NCI-H1092 (cell line): ENCODE measurements at places on chromosomes 7 and 10.

GRCh38 chr10:61845950-61846268 is 55.6 kb upstream of the ARID5B start:
- DNase-seq, result no peak

DNA sequence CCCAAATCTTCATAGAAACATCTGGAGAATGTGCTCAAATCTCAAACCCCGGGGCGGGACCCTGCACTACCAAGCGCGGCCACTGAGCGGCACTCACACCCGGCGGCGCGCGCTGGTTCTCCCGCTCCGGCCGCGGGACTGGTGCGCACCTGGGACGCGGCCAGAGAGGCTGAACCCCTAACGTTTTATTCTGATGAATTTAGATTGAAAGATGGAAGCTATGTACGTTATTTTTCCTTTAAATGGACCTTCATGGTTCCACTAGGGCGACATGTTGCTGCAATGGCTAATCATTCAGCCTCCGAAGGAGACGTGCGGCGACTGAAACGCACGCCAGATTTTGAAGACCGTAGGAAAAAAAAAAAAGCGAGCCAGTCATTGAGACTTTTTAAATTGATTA is 107.0 kb upstream of the INSIG1 start:
- DNase-seq, result no peak

- DNase-seq, result peak; percentile 9
Measured at GRCh38 chr7:106462365-106462859, 177.6 kb upstream of the NAMPT start.

DNA sequence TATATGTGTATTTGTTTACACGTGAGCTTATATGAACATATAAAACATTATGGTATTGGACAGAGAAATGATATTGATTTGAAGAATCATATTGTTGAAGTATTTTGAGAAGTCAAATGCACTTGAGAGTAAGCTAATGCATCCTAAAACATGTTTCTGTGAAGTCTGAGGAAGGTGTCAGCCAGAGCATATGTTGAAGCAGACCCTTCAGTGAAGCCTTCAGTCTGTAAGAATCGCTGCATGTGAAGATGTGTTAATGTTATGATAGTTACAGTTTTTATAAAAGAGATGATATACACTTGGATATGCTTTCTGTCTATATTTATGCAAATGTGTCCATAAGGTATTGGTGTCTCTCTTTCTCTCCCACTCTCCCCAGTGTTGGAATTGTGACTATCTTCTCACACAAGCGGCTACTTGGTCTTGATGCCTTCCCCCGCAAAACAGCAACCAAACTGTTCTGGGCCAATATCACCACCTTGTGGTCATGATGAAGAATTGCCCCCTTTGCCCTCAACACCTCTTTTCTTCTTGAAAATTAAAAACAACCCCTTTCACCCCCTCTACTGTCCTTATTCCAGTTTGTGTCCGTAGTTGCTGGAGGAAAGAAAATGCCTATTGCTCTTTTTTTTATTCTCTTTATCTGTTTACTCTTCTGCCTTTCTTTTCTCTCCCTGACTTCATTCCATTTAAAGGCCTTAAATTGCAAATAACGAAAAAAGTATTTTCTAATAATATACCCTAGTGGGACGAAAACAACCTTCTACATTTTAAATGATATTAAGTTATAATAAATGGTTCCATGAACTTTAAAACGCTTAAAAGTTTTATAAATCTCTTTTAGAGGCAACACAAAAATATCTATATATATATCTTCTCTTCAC is 64.9 kb downstream of the IKZF1 start:
- DNase-seq, result no peak

DNA sequence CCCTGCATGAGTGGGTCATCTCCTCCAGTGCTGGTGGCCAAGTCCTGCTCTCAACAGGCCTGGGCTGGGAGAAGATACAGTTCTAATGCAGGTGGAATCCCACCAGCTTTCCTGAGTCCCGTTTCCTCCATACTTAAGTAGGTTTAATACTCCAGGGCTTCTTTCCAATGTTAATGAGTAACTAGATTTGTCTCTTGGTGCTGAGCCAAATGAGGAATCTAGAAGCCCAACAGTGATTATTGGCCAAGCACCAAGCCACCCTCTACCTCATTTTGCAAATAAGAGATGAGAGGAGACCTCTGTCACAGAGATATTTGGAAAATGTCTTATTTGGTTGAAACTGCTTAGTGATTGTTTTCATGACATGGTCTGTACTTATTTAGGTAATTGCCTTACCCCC is 37.1 kb downstream of the STARD3NL start:
- DNase-seq, result no peak

- DNase-seq, result no peak
Measured at GRCh38 chr7:620056-620455, 100.4 kb upstream of the PDGFA start.

DNA sequence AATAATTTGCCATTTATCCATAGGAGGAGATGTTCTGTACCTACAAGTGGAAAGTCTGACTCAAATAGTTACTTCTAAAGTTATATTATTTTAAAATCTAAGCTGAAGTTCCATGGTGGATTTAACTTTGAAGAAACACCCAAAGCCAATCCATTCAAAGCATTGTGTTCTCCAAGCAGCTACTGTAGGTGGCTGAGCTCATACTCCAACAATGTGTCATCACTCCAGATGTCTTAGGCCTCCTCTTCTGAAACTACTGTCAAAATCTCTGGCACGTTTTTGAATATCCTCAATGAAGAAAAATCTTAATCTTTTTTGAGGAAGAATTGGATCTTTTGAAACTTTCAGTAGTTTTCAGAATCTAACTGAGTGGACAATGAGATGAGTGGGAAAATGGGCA is 169.1 kb downstream of the PTEN start:
- DNase-seq, result no peak

- no peak for DNase-seq
Measured at GRCh38 chr7:35389636-35390035, 135.7 kb upstream of the TBX20 start.

DNA sequence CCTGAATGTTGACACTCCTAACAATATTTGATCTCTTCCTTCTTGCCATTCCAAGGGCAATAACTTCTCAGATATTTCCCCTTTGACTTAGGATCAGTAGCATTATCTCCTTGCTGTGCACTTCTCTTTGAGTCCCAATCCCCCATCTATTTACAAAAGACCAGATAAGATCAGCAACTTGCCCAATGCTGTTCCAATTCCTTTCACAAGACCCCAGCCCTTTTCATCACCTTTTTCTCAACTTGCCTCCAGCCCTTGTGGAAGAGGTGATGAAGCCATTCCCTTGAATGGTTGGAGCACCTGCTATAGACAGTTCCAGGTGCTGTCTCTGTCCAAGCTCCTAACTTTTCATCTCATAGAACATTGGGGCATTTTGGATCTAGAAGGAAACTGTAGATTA is 51.1 kb upstream of the ARID5B start:
- DNase-seq, result no peak

DNA sequence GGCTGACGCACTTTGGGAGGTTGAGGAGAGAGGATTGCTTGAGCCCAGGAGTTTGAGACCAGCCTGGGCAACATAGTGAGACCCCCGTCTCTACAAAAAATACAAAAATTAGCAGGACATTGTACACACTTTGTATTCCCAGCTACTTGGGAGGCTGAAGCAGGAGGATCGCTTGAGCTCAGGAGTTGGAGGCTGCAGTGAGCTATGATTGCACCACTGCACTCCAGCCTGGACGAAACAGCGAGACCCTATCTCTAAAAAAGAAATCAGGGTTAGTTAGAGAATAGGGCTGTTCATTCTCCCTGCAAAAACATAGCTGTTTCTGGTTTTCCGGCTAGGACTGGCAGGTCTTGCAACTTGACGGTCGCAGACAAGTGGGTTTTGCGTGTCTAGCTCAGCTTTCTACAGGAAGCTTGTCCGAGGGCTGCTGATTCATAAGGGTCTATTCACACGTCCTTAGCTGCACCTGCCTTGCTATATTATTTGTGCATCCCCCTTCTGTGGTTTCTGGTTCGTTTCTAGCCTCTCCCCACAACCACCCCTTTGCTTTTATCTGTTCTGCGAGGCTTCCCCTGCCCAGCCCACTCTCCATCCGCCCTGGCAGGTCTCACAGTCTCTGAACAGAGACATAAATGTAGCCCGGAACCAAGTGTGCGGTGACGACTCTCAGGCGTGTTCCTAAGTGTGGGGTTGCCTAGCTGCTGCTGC is 10.7 kb downstream of the AMZ1 start:
- peak; percentile 24 for DNase-seq
